ENCODE measurements at places on chromosomes 6 and 20.

- no peak for DNase-seq
Observed at GRCh38 chr6:153662982-153663381, 376.1 kb upstream of the OPRM1 start.

- DNase-seq = no peak
Observed at GRCh38 chr6:159902620-159903019, 11.8 kb downstream of the MAS1 start.

DNA sequence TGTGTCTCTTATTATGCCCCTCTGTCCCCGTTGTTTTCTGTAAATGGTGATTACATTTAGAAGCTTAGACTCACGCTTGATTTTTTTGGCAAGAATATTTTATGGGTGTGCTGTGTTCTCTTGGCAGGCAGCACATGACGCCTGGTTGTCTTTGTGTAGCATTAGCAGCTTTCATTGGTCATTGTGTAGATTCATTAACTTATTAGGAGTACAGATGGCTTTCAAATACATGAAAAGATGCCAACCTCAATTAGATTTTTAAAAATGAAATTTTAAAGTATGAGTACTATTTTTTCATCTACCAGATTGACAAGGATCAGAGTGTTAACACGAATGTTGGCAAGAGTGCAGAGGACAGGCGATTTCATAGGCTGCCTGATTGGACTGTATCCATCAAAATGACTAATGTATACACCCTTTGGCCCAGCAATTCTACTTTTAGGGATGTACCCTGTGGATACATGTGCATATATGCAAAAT is 15.2 kb downstream of the COX4I2 start:
- DNase-seq = no peak

DNA sequence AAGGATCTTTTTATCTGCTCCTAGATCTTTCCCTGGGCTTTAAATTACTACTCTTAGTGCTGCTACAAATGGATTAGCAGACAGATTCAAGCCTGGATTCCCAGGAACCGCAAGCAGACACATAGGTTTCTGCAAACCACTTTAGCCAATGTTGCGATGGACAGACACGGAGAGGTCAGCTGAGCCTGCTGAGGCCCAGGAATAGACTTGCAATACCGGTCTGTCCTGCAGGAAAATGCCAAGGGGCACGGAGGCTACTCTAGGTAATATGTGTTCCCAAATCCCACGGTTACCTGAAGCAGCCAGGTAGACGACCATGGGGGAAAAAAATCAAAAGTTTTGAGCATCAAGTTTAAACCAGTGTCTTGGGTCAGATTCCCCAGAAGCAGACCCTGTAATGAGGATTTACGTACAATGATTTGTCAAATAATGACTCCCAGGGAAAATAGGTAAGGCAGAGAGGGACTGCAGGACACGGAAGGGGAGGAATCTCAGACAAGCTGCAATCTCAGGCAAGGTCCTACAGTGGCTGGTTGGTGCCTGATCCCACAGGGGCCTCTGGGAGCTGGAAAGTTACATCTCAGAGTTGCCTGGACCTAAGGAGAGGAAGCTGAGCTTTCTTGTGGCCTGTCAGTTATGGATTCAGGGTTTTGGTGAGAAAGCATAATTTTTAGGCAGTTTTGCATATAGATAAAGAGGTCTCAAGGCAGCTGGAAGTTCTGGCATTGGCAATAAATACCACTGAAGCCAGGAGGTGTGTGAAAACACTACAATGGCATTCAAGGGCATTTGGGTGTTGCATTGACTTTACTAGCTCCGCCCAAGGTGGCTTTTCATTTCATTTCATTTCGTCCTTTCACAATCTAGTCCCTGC is 12.5 kb downstream of the OTOR start:
- DNase-seq = no peak

DNA sequence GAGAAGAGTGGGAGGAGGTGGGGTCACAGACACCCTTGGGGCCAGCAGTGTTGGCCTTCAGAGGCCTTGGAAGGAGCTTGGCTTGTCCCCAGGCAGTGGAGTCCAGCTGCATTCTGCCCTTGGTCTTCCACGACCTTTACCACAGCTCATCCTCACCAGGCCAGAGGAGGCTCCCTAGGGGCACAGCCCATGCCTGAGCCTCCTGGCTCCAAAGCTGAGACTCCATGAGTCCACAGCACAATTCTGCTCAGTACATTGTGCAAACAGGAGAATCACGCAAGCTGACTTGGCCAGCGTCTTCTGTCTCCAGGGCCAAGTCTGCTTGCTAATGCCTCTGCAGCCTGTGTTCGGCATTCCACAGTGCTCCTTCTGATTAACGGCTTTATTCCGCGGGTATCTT is 337.2 kb downstream of the SMOC2 start:
- DNase-seq = no peak

- no peak for DNase-seq
Observed at GRCh38 chr6:143896126-143896860, 32.0 kb downstream of the ZC2HC1B start.

DNA sequence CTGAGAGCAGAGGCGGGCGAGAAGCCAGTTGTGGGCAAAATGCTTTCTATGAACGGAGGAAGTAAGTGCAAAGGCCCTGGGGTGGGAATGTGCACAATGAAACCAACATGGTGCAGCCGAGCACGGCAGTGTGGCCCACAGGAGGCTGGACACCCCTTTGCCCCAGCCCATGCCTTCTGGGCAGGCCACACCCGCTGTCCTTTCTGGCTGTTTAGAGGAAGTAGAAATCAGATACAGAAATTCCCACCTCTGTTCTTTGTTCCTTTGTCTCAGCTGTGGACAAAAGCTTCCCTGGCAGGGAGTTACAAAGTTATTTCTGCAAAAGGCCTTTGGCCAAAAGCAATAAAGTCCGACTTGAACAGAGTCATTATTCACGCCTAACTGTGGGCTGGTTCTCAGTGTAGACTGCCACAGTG is 11.9 kb downstream of the SULF2 start:
- DNase-seq = no peak

- DNase-seq = no peak
Observed at GRCh38 chr6:42454428-42454791, 2.7 kb upstream of the TRERF1 start.

- no peak for DNase-seq
Observed at GRCh38 chr20:20580139-20580538, 132.3 kb downstream of the RALGAPA2 start.

Data from GDM1 (cell line).